Effector memory CD8-positive, alpha-beta T cell (primary cell): ENCODE measurements at places on chromosomes 6 and 20.

DNA sequence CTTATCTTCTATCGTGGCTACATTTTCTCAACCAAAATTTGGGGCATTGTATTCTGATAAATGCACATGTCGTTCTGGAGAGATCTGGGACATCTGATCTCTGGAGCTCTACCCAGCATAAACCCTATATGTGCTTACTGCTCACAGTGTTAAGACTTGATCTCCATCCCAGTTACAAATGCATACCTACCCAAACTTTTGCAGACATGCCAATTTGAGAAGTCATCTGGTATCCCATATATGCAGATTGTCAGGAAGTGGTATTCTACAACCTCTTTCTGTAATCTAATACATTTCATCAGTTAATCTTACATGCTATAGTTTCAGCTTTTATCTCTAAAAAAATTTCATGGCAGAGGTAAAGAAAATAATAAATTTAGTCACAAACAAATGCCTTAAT, 11.2 kb downstream of the BAG2 start:
- no peak for DNase-seq

DNA sequence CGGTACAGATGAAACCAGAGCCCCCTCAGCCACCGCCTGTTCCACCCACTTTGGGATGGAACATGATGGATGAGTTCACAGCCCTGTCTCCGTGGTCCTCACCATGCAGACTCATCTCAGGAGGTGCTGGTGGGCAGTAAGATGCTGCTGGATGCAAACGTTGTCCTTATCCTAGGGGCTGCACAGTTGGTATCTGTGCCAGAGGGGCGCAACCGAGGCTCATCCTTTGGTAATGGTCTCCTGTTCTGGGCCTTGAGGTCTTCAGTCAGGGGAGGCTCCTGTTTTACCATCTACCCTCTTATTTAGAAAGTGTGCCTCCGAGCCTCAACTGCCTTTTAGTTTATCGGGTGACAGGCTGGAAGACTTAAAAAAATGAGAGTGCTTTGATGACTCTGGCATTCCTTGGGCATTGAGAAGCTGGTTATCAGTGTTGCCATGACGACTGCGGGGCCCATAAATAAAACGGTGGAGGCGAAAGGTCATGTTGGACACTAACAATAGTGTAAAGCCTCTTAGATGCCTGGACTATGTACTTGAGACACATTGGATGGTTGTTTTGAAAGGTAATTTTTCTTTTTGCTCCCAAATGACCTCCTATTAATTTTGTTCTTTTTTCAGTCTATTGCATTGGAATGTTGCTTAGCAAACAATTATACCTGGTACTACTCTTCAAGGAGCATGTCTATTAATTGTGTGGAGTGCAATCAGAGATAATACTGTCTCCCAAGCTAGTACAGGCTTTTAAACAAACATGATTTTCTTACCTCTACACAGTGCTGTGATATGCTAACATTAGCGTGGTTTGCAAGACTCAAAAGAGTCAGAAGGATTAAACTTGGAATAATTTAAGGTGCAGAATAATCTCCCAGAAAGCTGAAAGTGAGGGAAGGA, 74.2 kb upstream of the DSP start:
- no peak for DNase-seq

DNA sequence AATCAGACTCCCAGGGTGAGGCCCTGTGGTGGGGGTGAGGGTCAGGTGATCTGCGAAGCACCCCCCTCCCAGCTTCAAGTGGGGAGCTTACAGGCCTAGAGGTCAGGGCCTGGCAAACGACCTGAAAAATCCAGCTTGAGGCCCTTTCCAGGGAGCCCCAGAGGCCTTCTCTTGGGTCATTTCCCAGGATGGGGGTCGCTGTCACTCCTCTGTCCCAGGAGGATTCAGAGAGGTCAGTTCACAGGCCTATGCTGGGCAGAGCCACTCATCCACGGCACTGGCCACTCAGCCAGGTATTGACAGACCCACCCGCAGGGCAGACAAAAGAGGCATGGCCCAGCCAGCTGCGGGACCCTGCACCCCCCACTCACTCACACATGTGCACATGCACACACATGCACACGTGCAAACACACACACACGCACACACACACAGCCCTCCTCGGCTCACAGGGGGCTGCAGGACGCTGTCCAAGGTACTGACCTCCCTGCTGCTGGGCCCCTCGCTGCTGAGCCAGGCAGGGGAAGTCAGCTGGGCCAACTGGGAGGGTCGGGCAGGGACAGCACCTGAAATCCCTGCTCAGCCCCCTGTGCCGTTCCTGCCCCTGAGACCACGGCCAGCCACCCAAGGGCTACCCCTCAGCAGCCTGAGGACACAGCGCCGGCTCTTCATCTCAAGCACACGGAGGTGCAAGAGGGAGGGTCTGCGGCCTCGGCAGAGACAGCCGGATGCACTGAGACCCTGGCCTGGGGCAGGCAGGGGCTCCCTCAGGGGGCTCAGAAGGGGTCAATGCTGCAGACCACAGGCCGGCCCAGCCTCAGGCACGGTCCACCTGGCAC, 113.8 kb downstream of the TAF4 start:
- no peak for DNase-seq

DNA sequence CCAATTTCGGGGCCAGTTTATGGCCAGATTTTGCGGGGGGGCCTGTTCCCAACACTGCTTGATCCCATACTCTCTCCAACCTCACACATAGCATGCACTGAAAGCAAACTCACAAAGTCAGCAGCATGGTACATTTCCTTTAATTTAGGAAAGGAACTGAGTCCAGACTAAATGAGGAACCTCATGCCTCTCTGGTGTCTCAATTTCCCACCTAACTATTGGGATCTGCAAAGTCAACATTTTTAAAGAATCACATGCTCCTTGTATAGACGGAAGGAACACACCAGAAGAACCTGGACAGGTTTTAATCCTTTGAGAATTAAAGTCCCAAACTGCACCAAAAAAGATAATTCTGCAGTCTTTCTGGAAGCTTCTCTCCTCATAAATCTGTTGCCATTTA, 33.3 kb downstream of the FAM50B start:
- no peak for DNase-seq

DNA sequence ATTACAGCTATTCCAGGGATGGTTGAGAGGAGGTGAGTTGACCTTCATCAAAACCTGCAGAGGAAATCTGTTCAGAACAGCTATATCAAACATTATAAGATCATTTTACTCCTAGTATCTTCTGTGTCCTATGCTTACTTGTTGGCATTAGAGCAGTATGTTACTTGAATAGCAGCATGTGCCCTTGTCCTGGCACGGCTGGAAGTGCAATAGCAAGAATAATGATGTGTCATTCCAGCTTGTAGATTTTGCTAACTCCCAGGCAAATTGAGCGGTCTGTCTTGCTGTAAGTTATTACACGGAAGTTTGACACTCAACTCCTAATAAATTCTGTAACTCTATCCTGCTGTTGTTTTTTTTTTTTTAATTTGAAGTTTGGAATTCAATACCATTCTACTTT, 385.5 kb downstream of the TENT5A start:
- no peak for DNase-seq

GRCh38 chr6:51269876-51270275, 451.2 kb downstream of the TFAP2B start:
- DNase-seq: no peak

DNA sequence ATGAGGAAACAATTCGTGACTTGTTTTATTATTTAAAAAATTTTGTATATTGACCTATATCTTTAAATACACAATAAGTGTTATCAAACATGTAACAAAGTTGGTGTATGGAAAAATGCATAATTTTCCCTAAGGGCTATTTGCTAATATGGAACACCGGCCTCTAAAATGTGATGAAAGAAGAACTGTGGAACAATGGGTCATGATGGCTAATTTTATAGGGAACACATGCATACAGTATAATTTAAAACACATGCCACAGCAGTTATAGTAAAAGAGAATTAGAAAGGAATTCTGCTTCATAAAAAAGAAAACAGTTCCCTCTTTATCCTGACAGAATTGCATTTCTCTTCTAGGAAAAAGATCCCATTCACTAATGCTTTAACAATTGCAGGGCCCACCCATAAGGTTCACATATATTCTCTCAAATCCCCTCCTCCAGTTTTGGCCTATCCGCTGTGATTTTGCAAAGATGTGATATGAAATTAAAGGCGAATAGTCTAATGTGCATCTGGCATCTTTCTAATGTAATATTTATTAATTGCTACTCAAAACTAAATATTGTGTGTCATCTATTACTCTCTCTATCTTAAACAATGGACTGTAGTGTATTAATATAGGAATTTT, 628.1 kb upstream of the CITED2 start:
- no peak for DNase-seq

DNA sequence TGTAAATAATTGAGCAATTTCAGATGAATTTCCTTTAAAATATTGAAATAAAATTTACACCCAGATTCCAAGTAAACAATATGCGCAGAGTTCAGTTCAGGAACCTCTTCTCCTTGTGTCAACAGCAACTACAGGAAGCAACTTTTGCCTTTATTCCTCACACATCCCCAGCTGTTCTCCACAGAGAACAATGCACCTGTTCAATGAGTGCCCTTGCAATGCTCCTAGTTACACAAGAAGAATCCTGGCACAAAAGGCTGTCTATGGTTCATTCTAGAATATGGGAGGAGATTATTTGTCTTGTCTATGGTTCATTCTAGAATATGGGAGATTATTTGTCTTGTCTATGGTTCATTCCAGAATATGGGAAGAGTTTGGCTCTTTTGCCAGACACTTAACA, 454.9 kb downstream of the BTBD3 start:
- DNase-seq: no peak

DNA sequence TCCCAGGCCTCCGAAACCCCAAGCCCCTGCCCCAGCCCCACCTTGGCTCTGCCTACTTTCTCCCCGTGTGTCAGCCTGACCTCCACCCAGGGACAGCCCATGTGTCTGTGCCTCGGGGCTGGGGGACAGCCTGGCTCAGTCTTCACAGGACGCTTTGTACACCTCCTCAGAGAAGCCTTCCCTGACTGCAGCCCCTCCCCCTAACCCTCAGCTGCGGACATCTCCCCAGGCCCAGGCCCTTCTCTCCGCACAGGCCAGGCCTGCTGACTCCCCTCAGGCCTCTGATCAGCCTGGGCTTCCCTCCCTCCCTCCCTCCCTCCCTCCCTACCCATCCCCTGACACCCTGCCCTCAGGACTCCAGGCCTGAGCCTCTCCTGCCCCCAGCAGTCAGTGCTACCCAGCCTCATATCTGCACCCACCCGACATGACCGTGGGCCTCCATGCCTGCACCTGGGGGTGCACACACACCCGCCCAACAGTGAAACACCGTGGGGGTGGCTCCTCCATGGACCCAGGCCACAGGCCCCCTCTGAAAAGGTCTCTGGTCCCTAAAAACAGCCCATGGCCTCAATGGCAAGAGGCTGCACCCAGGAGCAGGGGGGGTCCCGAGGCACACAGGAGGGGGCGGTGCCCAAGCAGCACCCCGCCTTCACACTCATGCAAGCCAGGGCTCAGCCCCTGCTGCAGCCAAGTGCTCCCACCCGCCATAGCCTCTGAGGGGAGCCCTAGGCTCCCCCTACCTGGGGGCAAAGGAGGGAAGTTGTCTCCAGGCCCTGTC, 12.9 kb downstream of the LAMA5 start:
- no peak for DNase-seq

GRCh38 chr6:20328266-20328923, 73.3 kb upstream of the E2F3 start:
- DNase-seq: no peak

DNA sequence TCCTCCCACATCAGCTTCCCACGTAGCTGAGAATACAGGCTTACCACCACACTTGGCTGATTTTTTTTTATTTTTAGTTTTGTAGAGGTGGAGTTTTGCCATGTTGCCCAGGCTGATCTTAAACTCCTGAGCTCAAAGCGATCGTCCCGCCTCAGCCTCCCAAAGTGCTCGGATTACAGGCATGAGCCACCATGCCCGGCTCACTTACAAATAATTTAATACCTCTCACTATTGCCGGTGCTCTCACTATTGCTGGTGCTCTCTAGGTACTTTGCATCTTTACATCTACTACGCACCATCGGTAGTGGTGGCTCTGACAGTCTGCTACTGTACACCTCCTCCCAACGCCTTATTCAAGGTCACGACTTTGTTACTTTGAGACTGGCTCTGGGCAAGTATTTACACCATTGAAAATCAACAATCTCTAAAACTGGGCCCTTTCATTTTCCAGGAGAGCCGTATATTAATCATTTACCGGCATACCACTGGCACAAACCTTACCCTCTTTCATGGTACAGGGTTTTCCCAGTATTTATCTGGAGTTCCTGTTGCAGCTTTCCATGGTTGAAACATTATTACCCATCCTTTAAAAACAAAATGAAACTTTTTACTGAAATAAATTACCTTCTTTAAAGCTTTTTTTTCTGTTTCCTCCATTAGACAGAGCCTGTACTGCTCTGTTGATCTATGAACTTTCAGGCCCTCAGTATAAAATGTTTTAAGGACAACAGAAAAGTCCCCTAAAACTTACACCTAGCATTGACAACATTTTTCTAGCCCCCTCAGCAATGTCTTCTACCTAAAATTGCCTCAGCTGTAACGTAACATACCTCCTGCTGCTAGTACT, 259.6 kb upstream of the PLCB4 start:
- DNase-seq: no peak

DNA sequence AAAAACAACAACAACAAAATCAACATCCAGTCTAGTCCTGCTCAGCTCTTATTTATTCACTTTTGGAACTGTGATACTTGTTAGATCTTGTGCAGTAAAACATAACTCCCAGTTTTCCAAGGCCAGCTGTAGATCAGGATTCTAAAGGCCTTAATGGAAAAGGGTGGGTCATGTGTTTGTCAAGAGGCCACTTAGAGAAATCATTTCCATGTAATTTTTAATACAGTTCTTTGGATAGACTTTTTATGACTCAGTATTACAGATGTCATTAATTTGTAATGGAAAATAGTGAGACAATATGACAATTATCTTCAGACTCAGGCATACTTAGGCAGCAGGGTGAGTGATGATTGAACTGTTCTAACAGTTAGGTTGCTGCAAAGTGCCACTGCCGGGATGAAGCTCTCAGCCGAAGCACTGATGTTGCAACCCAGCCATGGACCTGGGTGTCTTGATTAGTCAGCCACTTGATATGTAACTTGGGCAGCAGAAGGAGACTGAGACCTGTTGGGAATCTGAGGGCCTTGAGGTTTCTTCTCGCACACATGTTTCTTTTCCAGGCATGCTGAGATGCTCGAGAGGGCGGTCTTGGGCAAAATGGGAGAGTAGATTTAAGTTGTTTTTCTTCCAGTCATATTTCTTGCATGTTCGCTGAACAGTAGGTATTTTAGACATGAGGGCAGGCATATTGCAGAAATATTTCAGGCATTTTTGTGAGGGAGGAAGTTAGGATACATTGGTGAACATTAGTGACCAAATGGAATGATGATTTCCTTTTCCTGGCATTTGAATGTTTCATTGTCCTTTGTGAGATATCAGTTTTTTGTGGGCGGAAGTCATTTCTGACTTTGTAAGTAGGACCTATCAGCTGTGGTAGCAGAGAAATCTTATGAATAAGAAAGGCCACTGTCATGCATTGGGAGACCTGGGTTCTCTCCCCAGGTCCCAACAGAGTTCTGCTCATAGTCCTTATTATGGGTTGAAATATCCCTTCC, 52.3 kb downstream of the SLX4IP start:
- DNase-seq: no peak

GRCh38 chr6:20212392-20213111, at the start of gene MBOAT1:
MBOAT1 (minus strand) TSS chr6:20212469; CDS start chr6:20212234, 235 bp downstream.
- DNase-seq: peak; percentile 37

- no peak for DNase-seq
Observed at GRCh38 chr6:67221226-67221625, 1413.9 kb upstream of the ADGRB3 start.

- DNase-seq: no peak
Observed at GRCh38 chr6:2110504-2110903, 134.9 kb downstream of the GMDS start.
